GM03348 (cell line): ENCODE measurements at places on chromosomes 13 and 19.

DNA sequence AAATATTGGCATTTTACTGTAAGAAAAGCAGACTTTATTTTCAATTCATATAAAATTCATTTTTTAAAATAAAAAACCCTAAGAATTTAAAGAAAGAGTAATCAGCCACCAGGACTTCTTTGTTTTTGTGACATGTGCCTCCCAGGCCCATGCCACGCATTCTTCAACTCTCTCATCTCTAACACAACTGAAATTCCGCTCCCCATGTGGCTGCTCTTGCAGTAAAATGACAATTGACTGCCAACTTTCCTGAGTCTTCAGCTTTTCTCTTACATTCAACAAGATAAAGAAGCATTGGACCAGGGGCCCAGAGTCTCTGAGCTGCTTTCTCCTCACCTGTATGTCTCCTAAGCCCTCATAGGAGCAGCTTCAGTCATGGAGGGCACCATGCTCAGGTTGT, 372.1 kb downstream of the UQCRFS1 start:
- DNase-seq, result no peak

- DNase-seq, result no peak
Observed at GRCh38 chr13:68834375-68834774, 1273.3 kb upstream of the ATXN8OS start.

- DNase-seq, result no peak
Observed at GRCh38 chr19:8481201-8481600, 21.2 kb downstream of the PRAM1 start.

- no peak for DNase-seq
Observed at GRCh38 chr19:5567360-5567969, at the start of gene TINCR. Gene TINCR, minus strand, starts transcription at chr19:5567953.

GRCh38 chr13:70336866-70337265, 228.6 kb upstream of the KLHL1 start:
- no peak for DNase-seq

- no peak for DNase-seq
Observed at GRCh38 chr19:1661995-1662394, 9.6 kb upstream of the TCF3 start.

DNA sequence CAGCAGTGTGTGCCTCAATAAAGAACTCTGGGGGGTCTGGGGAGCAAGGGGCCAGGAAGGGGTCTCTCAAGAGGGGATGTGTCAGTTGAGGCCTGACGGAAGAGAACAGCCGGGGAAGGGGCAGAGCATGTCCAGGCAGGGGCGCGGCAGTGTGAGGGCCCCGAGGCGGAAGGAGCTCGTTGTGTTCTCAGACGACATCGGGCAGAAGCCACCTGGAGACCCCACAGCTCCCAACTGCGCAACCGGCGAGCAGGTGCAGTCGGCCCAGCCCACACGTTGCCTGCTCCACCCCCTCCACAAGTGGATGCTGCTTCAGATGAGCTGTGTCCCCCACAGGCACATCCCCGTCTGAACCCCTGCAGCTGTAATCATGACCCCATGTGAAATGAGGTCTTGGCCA, 4.9 kb downstream of the CACTIN start:
- DNase-seq, result no peak

DNA sequence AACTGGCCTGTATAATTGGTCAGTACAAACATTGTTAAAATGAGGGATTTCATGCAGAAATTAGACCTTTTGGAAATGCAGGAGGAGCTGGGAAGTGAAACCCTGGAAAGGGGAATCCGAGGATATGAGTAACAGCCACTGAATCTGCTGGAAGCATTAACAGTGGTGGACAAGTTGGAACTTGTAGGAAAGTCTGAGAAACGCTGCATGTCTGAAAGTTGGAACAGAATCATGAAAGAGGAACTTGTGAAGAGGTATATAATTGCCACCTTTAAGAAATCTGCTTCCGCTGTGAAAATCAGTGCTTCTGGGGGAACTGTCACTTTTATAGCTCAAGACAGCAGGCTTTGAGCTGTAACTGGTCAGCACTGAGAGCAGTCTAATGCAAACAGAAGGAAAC, 716.5 kb upstream of the PRR20A start:
- DNase-seq, result no peak

GRCh38 chr19:32910874-32911273, 41.3 kb upstream of the SLC7A9 start:
- DNase-seq, result no peak

- DNase-seq, result no peak
Observed at GRCh38 chr13:112966776-112967175, 2.2 kb upstream of the MCF2L start.

- DNase-seq, result no peak
Observed at GRCh38 chr13:74867460-74867859, 614.5 kb downstream of the TBC1D4 start.

DNA sequence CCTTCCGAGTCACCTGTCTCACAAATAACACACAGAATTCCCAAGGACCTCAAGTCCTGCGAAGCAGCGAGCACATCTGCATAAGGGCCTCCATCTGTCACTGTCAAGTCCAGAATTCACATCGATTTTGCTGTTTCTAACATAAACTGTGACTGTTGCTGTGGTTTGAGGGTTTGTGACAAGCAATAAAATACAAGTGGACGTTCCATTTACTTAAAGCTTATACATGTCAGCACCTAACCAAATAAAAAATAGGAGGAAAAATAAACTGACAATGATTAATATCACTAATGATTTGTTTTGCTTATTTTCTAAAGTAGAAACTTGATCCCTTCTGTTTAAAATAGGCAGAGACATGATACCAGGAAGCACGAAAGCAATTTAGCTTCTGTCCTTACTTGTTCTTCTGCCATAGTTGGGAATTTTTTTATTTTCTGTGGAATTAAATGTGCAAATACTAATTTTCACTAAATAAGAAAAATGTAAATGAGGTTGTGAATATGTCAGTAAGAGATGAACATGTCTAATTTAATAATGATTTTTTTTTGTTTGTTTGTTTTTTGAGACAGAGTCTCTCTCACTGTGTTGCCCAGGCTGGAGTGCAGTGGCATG, 279.1 kb downstream of the FGF9 start:
- DNase-seq, result no peak

GRCh38 chr13:106357198-106357597, 178.3 kb downstream of the EFNB2 start:
- DNase-seq, result no peak

- DNase-seq, result no peak
Observed at GRCh38 chr13:30915691-30916541, 9.8 kb downstream of the MEDAG start.

GRCh38 chr13:24692561-24692960, 12.4 kb downstream of the ATP12A start:
- DNase-seq, result peak; percentile 80

DNA sequence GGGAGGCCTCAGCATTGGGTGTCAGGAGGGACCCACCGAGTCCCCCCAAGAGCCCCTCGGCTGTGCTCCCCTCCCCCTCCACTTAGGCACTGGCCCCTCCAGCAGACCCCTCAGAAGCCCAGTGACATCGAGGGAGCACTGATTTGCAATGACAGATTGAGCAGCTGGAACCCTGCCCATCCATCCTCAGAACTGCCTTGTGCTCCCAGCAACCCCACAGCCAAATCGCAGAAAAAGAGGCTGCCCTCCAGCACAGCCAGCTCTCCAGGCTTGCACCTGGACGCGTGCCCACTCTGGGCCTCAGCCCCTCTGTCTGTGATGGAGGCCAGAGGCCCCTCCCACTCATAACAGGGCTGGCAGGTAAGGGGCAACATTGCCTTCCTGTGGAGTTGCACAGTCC, 123.2 kb upstream of the VSTM2B start:
- DNase-seq, result no peak

GRCh38 chr19:3959766-3960131, 11.2 kb downstream of the DAPK3 start:
- no peak for DNase-seq

GRCh38 chr13:98517576-98518310, 59.2 kb downstream of the STK24 start:
- DNase-seq, result no peak

- no peak for DNase-seq
Observed at GRCh38 chr13:53052675-53053074, 24.1 kb downstream of the OLFM4 start.

DNA sequence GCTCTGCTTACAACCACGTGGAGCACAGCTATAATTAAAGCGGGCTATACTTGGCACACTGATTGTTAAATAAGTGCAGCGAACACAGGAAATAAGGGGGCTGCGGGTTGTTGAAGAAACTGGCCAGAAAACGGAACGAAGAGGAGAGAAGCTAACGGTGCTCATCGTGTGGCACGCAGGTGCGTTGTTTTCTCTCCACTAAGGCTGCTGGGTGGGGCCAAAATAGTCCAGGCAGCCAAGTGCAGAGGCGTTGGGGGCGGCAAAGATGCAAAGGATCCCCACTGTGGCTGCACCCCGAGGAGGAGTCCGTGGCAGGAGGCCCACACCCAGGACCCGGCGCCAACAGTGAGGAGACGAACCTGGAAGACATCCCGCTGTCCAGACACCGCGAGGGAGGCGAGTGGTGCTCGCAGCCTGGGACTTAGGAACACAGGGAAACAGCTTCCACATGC, 8.1 kb upstream of the ARL11 start:
- no peak for DNase-seq

GRCh38 chr13:36619535-36619934, 54.3 kb upstream of the SERTM1 start:
- no peak for DNase-seq

DNA sequence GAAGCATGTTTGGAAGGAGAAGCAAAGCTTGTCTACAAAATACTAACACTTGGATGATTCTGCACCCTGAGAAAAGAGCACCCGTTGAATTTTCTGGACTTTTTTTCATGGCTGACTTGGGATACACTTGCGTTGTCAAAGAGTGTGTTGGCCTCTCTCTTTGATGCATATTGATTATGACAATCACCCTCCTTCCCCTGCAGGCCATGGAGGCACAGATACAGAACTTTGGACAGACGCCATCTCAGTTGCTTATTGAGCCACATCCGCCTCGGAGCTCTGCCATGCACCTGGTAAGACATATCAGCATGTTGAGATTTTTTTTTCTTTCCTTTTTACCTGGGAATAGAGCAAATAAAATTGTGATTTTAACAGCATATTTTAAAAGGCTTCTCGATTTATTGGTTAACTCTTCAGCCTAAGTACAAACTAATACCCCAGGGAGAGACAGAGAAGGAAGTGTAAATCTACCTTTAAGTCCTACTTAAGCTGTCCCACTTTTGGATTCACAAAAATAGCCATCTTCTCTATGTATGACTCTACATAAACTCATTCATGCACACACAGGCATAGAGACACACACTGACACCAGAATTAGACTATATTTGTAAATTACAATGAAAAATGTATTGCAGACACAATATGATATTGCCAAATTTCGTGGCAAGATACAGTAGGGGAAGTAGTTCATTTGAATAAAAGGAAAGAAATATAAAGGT, 169.7 kb upstream of the MAB21L1 start:
- no peak for DNase-seq

DNA sequence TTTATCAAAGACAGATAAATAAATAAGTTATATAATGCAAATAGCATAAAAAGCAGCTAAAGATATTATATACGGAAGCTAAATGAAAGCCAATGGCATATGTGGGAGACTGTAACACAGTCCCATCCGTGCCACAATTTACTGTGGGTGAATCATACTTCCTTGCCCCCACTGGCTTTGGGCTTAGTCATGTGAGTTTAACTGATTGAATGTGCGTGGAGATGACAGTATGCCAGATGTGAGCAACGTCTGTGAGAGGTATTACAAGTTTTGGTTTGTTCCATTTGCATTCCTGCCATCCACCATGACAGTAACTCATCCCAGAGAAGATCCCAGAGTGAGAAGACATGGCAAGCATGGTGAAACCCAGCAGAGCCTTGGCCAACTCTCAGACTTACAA, 340.0 kb downstream of the SUCLA2 start:
- peak; percentile 56 for DNase-seq

DNA sequence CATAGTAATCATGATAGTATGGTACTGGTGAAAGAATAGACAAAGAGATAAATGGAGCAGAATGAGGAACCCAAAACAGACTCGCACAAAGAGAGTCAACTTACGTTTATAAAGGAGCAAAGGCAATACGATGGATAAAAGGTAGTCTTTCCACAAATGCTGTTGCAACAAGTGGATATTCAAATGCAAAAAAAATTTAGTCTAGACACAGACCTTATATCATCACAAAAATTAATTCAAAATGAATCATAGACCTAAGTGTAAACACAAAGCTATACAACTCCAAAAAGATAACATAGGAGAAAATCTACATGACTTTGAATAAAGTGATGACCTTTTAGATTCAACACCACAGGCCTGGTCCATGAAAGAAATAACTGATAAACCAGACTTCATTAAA, 131.6 kb downstream of the KL start:
- no peak for DNase-seq

- DNase-seq, result no peak
Observed at GRCh38 chr19:4360081-4360569, 16.8 kb downstream of the MPND start.

DNA sequence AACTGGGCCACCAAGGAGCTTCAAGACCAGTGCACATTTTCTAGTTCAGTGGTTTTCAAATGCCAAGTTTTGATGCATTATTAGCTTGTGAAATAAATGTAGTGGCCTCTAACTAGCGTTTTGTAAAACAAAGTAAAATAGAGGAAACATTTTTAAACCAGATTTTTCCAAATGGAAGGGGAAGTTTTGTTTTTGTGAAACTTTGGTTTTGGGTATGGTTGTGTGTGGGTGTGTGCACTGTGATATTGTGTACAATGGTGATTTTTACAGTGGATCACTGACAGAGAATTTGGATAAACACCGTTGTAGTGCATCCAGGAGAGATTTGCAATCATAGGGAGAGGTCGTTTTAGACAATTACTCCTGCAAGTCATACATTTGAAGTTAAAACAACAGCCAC, 108.9 kb downstream of the SLC7A1 start:
- DNase-seq, result no peak

GRCh38 chr13:111202156-111202621, 87.1 kb downstream of the ARHGEF7 start:
- DNase-seq, result no peak

DNA sequence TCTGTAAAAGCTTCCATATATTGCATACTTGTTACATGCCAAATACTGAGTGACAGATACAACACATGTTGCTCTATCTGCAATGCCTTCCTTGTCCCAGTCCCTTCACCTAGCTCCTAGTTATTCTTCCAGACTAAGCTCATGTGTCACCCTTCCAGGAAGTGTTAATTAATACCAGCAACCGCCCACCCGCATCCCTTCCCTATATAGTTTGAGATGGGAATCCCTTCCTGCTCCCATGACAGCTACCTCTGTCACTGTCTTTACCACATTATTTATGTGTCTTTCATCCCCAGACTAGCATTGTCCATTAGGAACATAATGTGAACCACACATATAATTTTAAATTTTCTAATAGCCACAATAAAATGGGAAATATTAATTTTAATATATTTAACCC, 49.5 kb upstream of the FRY start:
- DNase-seq, result peak; percentile 12

- no peak for DNase-seq
Observed at GRCh38 chr13:54232700-54233099, 1204.1 kb downstream of the OLFM4 start.

GRCh38 chr13:29482504-29482903, 113.0 kb downstream of the SLC7A1 start:
- DNase-seq, result no peak

GRCh38 chr13:42673677-42674076, 99.7 kb downstream of the TNFSF11 start:
- no peak for DNase-seq

- DNase-seq, result no peak
Observed at GRCh38 chr13:59343993-59344822, 819.5 kb downstream of the DIAPH3 start.
